GM23338 (cell line): ENCODE measurements at places on chromosomes 13 and 19.

GRCh38 chr19:35398570-35398969 is 27.7 kb downstream of the GPR42 start:
- no peaks in the 10 kb centered on the region for H3K27me3 ChIP-seq
- no peaks in the 10 kb centered on the region for H3K36me3 ChIP-seq
- DNase-seq: no peak
- H3K4me3 ChIP-seq: no peak overlapping the region
- no peak overlapping the region for H3K27ac ChIP-seq

GRCh38 chr19:34273121-34273520 is 18.8 kb downstream of the GARRE1 start:
- no peaks in the 10 kb centered on the region for H3K36me3 ChIP-seq
- H3K27me3 ChIP-seq: no peaks in the 10 kb centered on the region
- peaks cover 13% of the 10 kb centered on the region; the same call in 1 of the 2 replicates for H3K4me1 ChIP-seq
- H3K27ac ChIP-seq: no peak overlapping the region

- H3K4me3 ChIP-seq: no peak overlapping the region
- no peak overlapping the region for H3K27ac ChIP-seq
- no peaks in the 10 kb centered on the region for H3K36me3 ChIP-seq
- peaks cover 18% of the 10 kb centered on the region for H3K4me1 ChIP-seq
Observed at GRCh38 chr13:39509616-39510315, 93.2 kb downstream of the LHFPL6 start.

DNA sequence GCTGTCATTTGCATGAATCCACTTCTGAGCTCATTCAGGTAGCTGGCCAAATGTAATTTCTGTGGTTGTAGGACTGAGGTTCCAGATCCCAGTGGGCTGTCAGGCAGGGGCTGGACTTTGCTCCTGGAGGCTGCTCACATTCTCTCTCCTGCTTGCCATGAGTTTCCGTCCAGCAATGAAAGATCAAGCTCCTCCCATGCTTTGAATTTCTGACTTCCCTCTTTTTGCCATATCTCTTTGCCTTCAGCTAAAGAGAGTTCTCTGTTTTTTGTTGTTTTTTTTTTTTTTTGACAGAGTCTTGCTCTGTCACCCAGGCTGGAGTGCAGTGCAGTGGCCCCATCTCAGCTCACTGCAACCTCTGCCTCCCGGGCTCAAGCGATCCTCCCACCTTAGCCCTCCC is 76.9 kb downstream of the ING1 start:
- H3K27me3 ChIP-seq: no peaks in the 10 kb centered on the region
- no peaks in the 10 kb centered on the region for H3K4me1 ChIP-seq
- H3K36me3 ChIP-seq: no peaks in the 10 kb centered on the region
- no peak overlapping the region for H3K4me3 ChIP-seq

GRCh38 chr19:33704271-33704670 is 82.5 kb downstream of the CHST8 start:
- H3K4me1 ChIP-seq: peaks cover 21% of the 10 kb centered on the region
- no peak overlapping the region for H3K4me3 ChIP-seq
- no peaks in the 10 kb centered on the region for H3K27me3 ChIP-seq
- no peak for DNase-seq
- no peak overlapping the region for H3K27ac ChIP-seq
- H3K36me3 ChIP-seq: no peaks in the 10 kb centered on the region; the same call in none of the 2 replicates

GRCh38 chr13:81473366-81473899 is 1132.5 kb upstream of the SPRY2 start:
- H3K36me3 ChIP-seq: no peaks in the 10 kb centered on the region
- no peaks in the 10 kb centered on the region for H3K4me1 ChIP-seq
- H3K4me3 ChIP-seq: no peak overlapping the region
- no peaks in the 10 kb centered on the region for H3K27me3 ChIP-seq
- H3K27ac ChIP-seq: no peak overlapping the region

- peaks cover 86% of the 10 kb centered on the region for H3K27me3 ChIP-seq
- H3K36me3 ChIP-seq: no peaks in the 10 kb centered on the region
- H3K4me1 ChIP-seq: no peaks in the 10 kb centered on the region; the same call in 1 of the 2 replicates
- no peak overlapping the region for H3K27ac ChIP-seq
- H3K4me3 ChIP-seq: peak overlapping the region; percentile 58
Observed at GRCh38 chr19:41564515-41565378, 11.2 kb upstream of the CEACAM21 start.

DNA sequence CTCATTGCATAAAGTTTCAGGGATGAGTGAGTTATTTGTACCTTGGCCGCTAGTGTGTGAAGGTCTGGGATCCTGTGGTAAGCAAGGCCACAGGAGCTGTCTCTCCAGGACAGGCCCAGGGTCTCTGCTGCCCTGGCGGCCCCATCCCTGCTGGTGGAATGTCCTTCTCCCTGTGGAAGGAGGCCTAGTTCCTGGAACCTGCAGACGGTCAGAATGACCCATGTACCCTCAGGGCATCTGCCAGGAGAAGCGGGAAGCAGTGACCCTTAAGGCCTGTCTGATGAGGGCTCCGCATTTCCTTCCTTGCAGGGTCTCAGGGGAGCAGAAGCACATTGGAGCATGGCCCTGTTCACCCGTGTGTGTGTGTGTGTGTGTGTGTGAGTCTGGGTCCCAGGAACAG is 32.1 kb upstream of the SOX1 start:
- no peaks in the 10 kb centered on the region for H3K4me1 ChIP-seq
- no peaks in the 10 kb centered on the region for H3K36me3 ChIP-seq

GRCh38 chr19:58001895-58002369 is 688 bp downstream of the ZNF606 start:
- peak overlapping the region; percentile 89 for H3K27ac ChIP-seq
- no peak for DNase-seq
- H3K36me3 ChIP-seq: peaks cover 27% of the 10 kb centered on the region

- peak; percentile 50 for DNase-seq
- no peak overlapping the region for H3K27ac ChIP-seq
- H3K4me1 ChIP-seq: no peaks in the 10 kb centered on the region
- no peak overlapping the region for H3K4me3 ChIP-seq
- no peaks in the 10 kb centered on the region for H3K36me3 ChIP-seq
Observed at GRCh38 chr13:66849706-66850105, 380.4 kb downstream of the PCDH9 start.
